ENCODE measurements at places on chromosomes 12 and 14.

GRCh38 chr14:91817566-91818325 is 49.6 kb downstream of the TC2N start:
- DNase-seq: no peak

- no peak for DNase-seq
These were observed 440.8 kb upstream of the ATP2B1 start for GRCh38 chr12:90149453-90149852.

DNA sequence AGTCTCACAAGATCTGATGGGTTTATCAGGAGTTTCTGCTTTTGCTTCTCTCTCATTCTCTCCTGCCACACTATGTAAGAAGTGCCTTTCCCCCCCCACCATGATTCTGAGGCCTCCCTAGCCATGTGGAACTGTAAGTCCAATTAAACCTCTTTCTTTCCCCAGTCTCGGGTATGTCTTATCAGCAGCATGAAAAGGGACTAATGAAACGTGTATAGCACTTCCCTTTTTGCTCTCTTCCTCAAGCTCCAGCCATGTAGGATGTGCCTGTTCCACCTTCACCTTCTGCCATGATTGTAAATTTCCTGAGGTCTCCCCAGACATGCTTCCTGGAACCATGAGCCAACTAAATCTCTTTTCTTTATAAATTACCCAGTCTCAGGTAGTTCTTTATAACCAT is 7.0 kb upstream of the CRACR2A start:
- DNase-seq: no peak

GRCh38 chr12:74129702-74130101 is 407.9 kb upstream of the ATXN7L3B start:
- DNase-seq: no peak

GRCh38 chr14:91893669-91894068 is 26.3 kb upstream of the TC2N start:
- DNase-seq: no peak

GRCh38 chr12:47433876-47434275 is 272.0 kb downstream of the RPAP3 start:
- no peak for DNase-seq

- DNase-seq: no peak
These were observed 24.6 kb downstream of the GPR65 start for GRCh38 chr14:88029500-88029899.
